Hepatocyte (in vitro differentiated cells): ENCODE measurements at places on chromosomes 3 and 15.

DNA sequence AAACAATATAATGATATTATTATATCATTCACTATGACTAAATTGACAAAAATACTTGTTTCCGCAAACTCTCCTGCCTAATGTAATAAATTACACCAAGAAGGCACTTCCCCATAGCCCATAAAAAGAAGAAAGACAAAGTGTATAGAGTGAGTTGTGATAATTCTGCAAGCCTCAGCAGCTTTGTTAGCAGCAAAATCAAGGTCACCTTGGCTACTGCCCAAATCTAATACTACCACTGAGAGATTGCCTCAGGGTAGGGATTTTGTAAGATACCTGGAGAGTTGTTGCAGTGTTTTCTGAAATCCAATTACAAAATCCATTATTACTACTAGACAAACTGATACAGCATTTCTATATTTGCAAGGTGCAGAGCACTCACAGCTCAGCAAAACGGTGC is 503.5 kb downstream of the FGF12 start:
- no peak for DNase-seq
- no peaks in the 10 kb centered on the region for H3K4me1 ChIP-seq
- no peak overlapping the region for H3K27ac ChIP-seq
- no peaks in the 10 kb centered on the region for H3K27me3 ChIP-seq
- no peaks in the 10 kb centered on the region for H3K36me3 ChIP-seq

DNA sequence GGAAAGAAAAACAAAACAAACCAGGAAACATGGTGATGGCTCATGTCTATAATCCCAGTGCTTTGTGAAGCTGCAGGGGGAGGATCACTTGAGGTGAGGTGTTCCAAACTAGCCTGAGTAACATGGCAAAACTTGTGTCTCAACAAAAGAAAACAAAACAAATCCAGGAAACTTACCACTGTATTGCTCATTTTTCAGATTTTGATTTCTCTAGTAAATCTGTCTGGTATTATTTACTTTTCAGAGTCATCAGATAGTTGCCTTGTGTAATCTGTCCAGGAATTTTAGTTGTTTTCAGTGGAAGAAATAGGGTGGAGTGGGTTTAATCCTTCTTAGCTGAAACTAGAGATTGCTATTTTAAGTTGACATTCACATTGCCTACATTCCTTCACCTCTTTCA is 91.8 kb upstream of the ALCAM start:
- H3K4me1 ChIP-seq = no peaks in the 10 kb centered on the region
- no peaks in the 10 kb centered on the region for H3K27me3 ChIP-seq
- H3K4me3 ChIP-seq = no peak overlapping the region
- H3K36me3 ChIP-seq = no peaks in the 10 kb centered on the region
- no peak overlapping the region for H3K27ac ChIP-seq

DNA sequence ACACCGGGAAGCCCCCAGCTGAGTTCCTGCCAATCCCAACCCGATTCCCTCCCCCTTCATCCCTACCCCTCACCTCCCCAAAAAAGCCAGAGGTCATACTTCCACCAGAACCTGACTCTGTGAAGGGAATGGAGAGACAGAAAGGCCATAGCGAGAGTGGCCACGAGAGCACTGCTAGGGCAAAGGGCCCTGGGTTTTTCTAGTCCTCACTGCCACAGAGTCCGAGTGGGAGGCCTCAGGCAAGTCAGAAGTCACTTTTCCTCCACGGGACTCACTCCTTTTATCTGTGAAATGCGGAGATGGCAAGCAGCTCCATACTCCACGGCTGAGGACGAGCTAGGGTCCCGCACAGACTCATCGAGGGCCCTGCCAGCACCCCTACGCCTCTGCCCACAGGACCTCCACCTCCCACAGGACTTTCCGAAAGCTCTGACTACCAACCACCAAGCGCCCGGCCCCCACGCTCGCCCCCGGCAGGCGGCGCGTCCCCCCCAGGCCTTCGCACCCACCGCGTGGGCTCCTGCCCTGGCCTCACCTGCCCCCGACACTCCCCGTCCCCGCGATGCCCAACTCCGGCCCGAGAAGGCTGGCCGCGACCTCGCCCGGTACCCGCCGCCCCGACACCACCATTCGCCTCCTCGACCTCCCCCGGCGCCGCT is 792 bp downstream of the ATP13A3 start:
- no peaks in the 10 kb centered on the region for H3K36me3 ChIP-seq
- H3K27me3 ChIP-seq = no peaks in the 10 kb centered on the region
- peak overlapping the region; percentile 93 for H3K27ac ChIP-seq
- H3K4me3 ChIP-seq = peak overlapping the region; percentile 82
- peak; percentile 67 for DNase-seq

GRCh38 chr15:63884953-63885352 is 51.2 kb upstream of the HERC1 start:
- H3K27ac ChIP-seq = no peak overlapping the region
- H3K4me1 ChIP-seq = no peaks in the 10 kb centered on the region
- H3K36me3 ChIP-seq = no peaks in the 10 kb centered on the region
- H3K27me3 ChIP-seq = no peaks in the 10 kb centered on the region
- H3K4me3 ChIP-seq = no peak overlapping the region

- peaks cover 19% of the 10 kb centered on the region for H3K4me1 ChIP-seq
- no peaks in the 10 kb centered on the region for H3K27me3 ChIP-seq
- H3K4me3 ChIP-seq = no peak overlapping the region
- peak overlapping the region; percentile 40 for H3K27ac ChIP-seq
Measured at GRCh38 chr3:14377838-14378169, 24.6 kb upstream of the SLC6A6 start.

- DNase-seq = peak; percentile 45
- H3K4me3 ChIP-seq = no peak overlapping the region
- no peaks in the 10 kb centered on the region for H3K27me3 ChIP-seq
- no peaks in the 10 kb centered on the region for H3K4me1 ChIP-seq
Measured at GRCh38 chr3:104437131-104437750, 929.5 kb upstream of the ALCAM start.

DNA sequence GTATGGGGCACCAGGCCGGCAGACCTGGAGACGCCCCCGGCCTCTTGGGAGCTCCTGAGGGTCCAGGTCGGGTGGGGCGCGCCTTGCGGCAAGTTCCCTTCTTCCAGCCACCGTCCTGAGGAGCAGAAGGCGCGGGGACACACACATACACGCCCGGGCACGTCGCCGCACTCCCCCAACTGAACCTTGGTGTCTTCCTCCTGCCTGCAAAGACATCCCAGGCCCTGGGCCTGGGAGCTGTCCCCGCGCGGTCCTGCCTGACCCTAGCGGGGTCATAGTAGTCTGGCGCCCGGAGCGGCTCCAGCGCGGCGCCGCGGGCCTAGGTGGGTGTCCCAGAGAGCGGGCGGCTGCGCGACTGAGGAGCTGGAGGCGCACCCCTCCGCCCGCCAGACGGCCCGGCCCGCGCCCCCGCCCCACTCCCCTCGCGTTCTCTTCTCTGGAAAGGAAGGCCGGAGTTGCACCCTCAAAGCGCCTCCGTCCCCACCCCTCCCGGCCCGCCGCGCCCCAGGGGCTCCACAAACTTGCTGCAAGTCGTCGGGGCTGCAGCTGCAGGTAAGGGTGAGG is 185.9 kb upstream of the LINGO1 start:
- H3K4me1 ChIP-seq = peaks cover 6% of the 10 kb centered on the region
- no peak overlapping the region for H3K27ac ChIP-seq
- no peak overlapping the region for H3K4me3 ChIP-seq
- no peaks in the 10 kb centered on the region for H3K36me3 ChIP-seq
- DNase-seq = no peak

DNA sequence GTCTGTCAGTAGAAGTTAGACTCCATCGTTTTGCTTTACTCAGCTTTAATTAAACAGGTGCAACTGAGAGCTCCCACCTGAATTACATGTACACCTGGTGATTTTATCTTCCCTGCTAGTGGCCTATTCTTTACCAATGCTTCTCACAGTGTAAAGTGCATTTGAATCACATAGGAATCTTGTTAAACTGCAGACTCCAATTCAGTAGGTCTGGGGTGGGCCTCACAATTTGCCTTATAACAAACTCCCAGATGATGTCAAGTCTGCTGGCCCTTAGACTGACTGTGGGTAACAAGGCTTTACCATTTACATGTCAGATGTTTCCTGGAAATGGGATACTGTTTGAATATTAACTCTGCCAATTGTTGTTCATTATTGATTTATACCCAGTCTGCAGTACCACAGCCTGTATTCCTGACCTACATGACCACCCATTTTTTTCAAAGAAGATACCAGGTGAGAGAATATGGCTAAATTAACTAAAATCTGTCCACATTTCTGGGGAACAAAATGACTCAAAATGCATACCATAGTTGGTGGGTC is 37.2 kb downstream of the CMSS1 start:
- peak overlapping the region; percentile 6 for H3K27ac ChIP-seq
- no peak for DNase-seq
- no peak overlapping the region for H3K4me3 ChIP-seq
- peaks cover 6% of the 10 kb centered on the region for H3K4me1 ChIP-seq
- H3K27me3 ChIP-seq = no peaks in the 10 kb centered on the region

DNA sequence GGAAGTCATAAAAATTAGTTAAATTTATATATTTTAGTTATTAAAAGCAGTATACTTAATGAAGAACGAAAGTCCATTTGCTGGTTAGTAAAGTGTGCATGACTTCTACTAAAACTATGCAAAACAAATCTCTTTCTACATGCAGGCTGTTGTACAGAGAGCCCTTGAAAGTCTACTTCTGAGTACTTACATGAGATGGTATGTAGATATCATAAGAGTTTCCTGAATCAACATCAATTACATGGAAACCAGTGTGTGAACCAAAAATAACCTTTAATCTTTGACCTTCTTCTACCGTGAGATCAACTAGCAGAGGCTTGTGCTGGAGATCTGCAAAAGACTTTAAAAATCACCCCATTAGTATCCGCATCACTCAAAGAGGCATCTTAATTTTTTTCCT is 42.1 kb upstream of the SLC2A2 start:
- H3K4me3 ChIP-seq = no peak overlapping the region
- no peaks in the 10 kb centered on the region for H3K27me3 ChIP-seq
- no peaks in the 10 kb centered on the region for H3K4me1 ChIP-seq
- H3K36me3 ChIP-seq = no peaks in the 10 kb centered on the region

DNA sequence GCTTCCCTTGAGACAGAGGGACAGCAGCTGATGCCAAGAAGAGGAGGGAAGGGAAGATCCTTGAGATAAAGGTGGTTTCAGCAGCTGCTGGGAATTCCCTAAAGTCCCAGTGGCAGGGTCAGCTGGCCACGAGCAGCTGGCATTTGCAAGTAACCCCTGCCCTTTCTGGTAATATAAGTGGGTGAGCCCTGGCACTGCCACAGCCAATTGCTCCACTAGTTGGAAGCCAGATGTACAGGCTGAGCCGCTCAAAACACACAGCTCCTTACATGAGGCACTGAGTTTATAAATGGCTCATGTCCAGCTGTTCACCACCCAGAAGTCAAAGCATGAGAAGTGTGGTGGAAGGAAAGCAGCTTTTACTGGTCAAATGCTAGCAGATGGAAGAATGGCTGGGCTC is 35.4 kb downstream of the PRR20G start:
- H3K4me1 ChIP-seq = no peaks in the 10 kb centered on the region
- no peaks in the 10 kb centered on the region for H3K27me3 ChIP-seq
- no peak overlapping the region for H3K27ac ChIP-seq
- no peak for DNase-seq
- no peaks in the 10 kb centered on the region for H3K36me3 ChIP-seq

- no peaks in the 10 kb centered on the region for H3K27me3 ChIP-seq
- no peaks in the 10 kb centered on the region for H3K36me3 ChIP-seq
- no peak overlapping the region for H3K4me3 ChIP-seq
- no peak for DNase-seq
Measured at GRCh38 chr3:66490214-66490613, 10.6 kb downstream of the LRIG1 start.

DNA sequence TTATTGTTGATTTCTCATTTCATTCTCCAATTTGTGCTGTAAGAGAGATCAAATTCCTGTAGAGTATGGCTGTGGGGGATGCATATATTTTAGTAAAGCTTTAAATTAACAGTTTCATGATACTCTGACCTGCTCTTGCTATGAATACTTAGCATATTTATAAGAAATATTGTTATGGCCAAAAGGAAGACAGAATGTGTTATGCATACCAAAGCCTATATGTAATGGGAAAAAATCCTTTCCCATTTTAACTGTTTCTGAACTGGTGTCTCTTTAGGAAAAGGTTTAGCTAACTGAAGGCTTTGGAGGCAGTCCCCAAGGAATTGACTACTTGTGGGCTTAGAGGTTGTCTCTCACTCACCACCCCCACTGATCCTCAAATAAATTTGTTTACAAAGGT is 59.2 kb downstream of the CADPS start:
- H3K36me3 ChIP-seq = no peaks in the 10 kb centered on the region
- no peaks in the 10 kb centered on the region for H3K27me3 ChIP-seq
- H3K27ac ChIP-seq = no peak overlapping the region
- no peak overlapping the region for H3K4me3 ChIP-seq

- DNase-seq = no peak
- H3K27ac ChIP-seq = no peak overlapping the region
- no peak overlapping the region for H3K4me3 ChIP-seq
- peaks cover 7% of the 10 kb centered on the region for H3K4me1 ChIP-seq
Measured at GRCh38 chr15:83200589-83200988, 7.0 kb downstream of the HDGFL3 start.

- H3K27me3 ChIP-seq = no peaks in the 10 kb centered on the region
- no peak for DNase-seq
- no peak overlapping the region for H3K4me3 ChIP-seq
- no peaks in the 10 kb centered on the region for H3K36me3 ChIP-seq
Measured at GRCh38 chr15:74793135-74794028, 11.5 kb downstream of the CSK start.

DNA sequence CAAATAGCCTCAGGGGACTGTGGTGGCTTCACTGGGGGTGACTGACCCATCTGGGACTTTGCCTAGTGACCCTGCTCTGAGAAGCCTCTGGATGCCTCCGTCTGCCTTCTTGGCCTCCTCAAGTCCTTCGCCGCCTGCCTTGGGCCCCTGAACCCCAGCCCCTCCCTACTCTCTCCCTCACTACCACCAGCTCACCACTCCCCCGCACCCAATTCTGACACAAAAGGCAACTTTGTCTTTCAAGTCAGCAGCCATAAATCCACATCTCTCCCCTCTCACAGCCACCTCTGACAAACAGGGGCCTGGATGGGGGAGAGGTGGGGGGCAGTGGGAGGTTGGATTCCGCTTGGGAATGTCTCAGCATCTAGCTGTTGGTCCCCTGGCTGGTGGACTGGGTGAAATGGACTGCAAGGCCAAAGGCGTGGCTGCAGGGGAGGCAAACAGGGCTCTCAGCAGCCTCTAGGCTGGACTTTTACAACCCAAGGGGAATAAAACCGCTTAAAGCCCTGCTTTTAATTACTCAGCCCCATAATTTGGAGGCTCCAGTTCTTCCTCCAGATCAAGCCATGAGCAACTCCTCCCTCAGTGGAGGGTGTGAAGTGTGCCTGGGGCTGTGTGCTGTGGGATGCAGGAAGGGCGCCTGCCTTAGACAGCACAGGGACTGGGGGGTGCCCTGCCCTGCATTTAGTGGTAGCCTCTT is 33.4 kb downstream of the IGDCC3 start:
- H3K4me1 ChIP-seq = peaks cover 17% of the 10 kb centered on the region
- DNase-seq = no peak
- no peaks in the 10 kb centered on the region for H3K27me3 ChIP-seq
- H3K27ac ChIP-seq = no peak overlapping the region

DNA sequence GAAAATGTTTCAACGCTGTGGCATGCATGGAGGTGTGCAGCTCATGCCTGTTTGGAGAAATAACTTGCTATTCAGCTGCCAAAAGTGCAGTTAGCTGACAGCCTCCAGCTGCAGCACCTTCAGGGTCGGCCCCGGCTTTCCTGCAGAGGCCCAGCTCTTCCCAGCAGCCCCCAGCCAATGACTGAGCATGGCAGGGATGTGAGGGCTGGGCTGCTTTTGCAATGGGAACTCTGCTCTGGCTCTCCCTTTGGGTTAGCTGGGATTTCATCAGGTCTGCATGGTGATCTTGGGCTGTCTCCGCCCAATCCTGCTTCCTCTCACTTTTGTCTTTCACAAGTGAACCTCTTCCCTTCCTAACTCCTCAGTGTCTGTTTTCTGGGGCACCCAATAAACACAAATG is 396.6 kb downstream of the EPHB1 start:
- H3K36me3 ChIP-seq = no peaks in the 10 kb centered on the region
- no peaks in the 10 kb centered on the region for H3K4me1 ChIP-seq
- no peak overlapping the region for H3K27ac ChIP-seq
- DNase-seq = no peak
